Thyroid gland (tissue), 4 donors: ENCODE measurements at places on chromosomes 7 and 10.

GRCh38 chr7:139393621-139394211 lies 34.0 kb downstream of the LUC7L2 start:
- peaks cover 29% of the 10 kb centered on the region for H3K4me1 ChIP-seq
- H3K27me3 ChIP-seq = no peaks in the 10 kb centered on the region
- no peaks in the 10 kb centered on the region for H3K36me3 ChIP-seq
- H3K27ac ChIP-seq = no peak overlapping the region
- DNase-seq = no peak
- H3K4me3 ChIP-seq = no peak overlapping the region

GRCh38 chr7:149791-150636 lies 42.4 kb upstream of the FAM20C start:
- H3K27ac ChIP-seq = peak overlapping the region; percentile 94
- H3K27me3 ChIP-seq = no peaks in the 10 kb centered on the region
- H3K36me3 ChIP-seq = no peaks in the 10 kb centered on the region
- peak; percentile 53 for DNase-seq
- H3K4me1 ChIP-seq = peaks cover 17% of the 10 kb centered on the region
- peak overlapping the region; percentile 31 for H3K4me3 ChIP-seq

DNA sequence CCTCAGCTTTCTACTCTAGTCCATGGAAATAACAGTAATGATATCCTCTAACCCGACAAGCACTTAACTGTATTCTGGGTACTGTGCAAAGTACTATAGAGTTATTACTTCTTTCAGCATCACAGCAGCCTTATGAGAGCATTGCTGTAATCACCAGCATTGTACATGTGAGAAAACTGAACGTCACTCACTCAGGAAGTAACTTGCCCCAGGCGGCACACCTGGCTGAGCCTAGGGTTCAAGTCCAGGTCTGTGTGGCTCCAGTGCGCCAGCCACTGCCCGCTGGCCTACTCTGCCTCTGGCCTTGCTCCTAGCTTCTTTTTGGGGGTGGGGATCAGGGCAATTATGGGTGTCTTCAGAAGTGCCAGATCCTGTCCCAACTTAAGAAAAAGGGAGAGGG lies 50.5 kb downstream of the ZMIZ1 start:
- no peak for DNase-seq
- peak overlapping the region; percentile 51 for H3K27ac ChIP-seq
- H3K36me3 ChIP-seq = peaks cover 34% of the 10 kb centered on the region
- no peak overlapping the region for H3K4me3 ChIP-seq

- DNase-seq = no peak
- H3K4me3 ChIP-seq = no peak overlapping the region
- H3K27me3 ChIP-seq = no peaks in the 10 kb centered on the region
- H3K36me3 ChIP-seq = no peaks in the 10 kb centered on the region
- H3K4me1 ChIP-seq = no peaks in the 10 kb centered on the region
- H3K27ac ChIP-seq = no peak overlapping the region
These were observed 39.4 kb upstream of the PRSS1 start for GRCh38 chr7:142709921-142710320.

- H3K36me3 ChIP-seq = peaks cover 60% of the 10 kb centered on the region
- H3K27me3 ChIP-seq = no peaks in the 10 kb centered on the region
- DNase-seq = no peak
- H3K4me3 ChIP-seq = no peak overlapping the region
- H3K27ac ChIP-seq = no peak overlapping the region
- no peaks in the 10 kb centered on the region for H3K4me1 ChIP-seq
These were observed 61.1 kb downstream of the SLC29A4 start for GRCh38 chr7:5343884-5344283.

- H3K27me3 ChIP-seq = no peaks in the 10 kb centered on the region
- no peak overlapping the region for H3K27ac ChIP-seq
- no peak for DNase-seq
- no peak overlapping the region for H3K4me3 ChIP-seq
- H3K36me3 ChIP-seq = no peaks in the 10 kb centered on the region
These were observed 7.5 kb downstream of the SNX13 start for GRCh38 chr7:17932770-17933169.

- DNase-seq = no peak
- no peaks in the 10 kb centered on the region for H3K4me1 ChIP-seq
- H3K36me3 ChIP-seq = no peaks in the 10 kb centered on the region
- no peak overlapping the region for H3K27ac ChIP-seq
- H3K27me3 ChIP-seq = no peaks in the 10 kb centered on the region
- H3K4me3 ChIP-seq = no peak overlapping the region
These were observed 77.3 kb downstream of the CDC14C start for GRCh38 chr7:49001610-49002033.

- H3K27ac ChIP-seq = no peak overlapping the region
- no peaks in the 10 kb centered on the region for H3K27me3 ChIP-seq
- H3K4me1 ChIP-seq = peaks cover 24% of the 10 kb centered on the region
- DNase-seq = no peak
- no peak overlapping the region for H3K4me3 ChIP-seq
These were observed 47.6 kb downstream of the STK17A start for GRCh38 chr7:43630482-43630881.

DNA sequence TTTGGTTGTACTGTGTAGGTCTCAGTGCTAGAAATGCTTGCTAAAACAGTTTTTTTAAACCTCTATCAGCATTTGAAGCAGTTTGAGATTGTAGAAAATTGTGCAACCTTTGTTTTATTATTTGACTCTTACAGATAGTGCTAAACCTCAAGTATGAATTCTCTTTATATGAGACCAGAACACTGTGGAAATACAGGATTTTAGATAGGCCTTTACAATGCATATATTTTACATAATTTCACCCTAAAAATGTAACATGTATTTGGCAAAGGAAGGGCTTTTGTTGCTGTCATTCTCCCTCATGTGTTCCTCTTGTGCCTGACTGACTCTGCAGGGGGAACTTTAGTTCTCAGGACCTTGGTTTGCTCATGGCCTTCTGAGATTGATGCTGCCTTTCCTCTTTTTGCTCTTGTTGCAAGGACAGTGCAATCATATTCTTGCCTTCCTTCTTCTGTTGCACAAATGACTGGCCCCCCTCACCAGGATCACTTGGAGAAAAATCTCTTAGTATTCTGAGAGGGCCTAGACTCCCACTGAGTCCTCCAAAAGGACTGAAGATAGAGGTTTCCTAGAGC lies 188.7 kb downstream of the PPP1R9A start:
- no peaks in the 10 kb centered on the region for H3K27me3 ChIP-seq
- H3K36me3 ChIP-seq = no peaks in the 10 kb centered on the region
- no peak for DNase-seq

DNA sequence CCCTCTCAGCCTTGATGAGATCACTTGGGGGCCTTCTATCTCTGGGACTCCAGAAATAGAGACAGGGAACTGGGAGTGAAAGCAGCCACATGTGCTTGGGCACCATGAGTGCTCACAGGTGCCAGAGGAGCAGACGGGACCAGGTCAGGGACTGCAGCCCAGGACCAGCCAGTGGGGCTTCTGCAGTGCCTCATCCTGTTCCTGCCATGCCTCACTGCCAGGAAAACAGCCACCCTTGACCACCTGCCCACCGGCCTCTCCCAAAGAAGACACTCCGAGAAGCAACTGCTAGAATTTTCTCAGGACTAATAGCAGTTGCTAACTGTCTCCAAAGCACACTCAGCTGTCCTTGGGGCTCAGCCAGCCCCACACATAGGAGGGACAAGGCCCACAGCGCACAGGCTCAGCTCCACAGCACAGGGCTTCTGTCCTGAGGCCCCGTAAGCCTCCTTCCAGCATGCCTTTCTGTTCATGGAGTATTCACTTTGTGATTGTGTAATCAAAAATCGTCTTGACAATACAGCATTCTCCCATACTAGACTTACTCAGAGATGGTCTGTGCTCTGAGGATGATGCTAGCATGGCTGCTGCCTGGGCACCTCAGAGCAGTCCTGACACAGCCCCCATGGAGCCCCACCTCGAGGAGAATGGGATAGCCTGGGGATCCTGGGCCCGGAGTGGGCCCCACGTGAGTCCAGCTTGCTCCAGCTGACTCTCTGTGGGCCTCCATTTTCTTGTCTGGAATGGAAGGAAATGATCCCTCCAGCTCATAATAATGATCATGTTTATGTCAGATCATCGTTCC lies 115.7 kb upstream of the RET start:
- H3K4me3 ChIP-seq = no peak overlapping the region
- no peaks in the 10 kb centered on the region for H3K36me3 ChIP-seq
- no peak overlapping the region for H3K27ac ChIP-seq
- no peaks in the 10 kb centered on the region for H3K4me1 ChIP-seq

GRCh38 chr10:12675186-12675585 lies 325.8 kb downstream of the CAMK1D start:
- DNase-seq = no peak
- H3K27me3 ChIP-seq = no peaks in the 10 kb centered on the region
- no peaks in the 10 kb centered on the region for H3K36me3 ChIP-seq
- no peak overlapping the region for H3K27ac ChIP-seq

DNA sequence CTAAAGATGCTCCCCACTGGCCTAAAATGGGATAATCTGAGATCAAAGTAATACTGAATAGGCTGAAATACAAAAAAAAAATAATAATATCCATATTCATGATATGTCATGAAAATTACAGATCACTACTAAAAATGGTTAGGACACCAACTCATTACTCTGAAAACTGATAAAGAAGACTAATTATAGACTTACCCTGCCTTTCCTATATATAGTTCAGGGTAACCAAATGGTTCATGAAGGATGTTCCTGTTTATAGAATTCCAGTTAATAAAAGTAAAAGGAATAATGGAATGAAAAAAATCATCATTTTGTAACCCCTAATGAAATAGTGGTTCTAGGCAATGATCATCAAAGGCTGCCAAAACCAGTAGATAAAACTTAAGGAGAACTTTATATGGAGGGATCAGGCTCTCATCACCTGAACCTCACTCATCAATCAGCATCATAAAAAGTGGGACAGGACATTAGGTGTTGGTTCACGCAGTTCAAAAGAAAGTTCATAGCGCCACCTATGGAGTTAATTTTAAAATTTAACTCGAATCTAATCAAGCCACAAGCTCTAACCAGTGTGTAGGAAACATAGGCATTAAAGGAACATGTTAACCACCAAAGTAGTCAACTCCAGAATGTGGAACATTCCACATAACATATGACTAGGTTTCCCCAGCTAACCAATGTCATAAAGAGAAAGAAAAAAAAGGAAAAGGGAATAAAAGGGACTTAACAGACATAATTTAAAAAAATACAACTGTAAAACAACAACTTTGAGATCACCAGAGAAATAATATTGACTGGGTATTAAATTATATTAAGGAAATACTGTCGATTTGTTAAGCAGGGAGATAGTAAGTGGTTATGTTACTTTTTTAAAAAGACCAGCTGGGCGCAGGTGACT lies 35.7 kb downstream of the P4HA1 start:
- H3K4me3 ChIP-seq = no peak overlapping the region
- no peak for DNase-seq
- H3K4me1 ChIP-seq = no peaks in the 10 kb centered on the region
- no peaks in the 10 kb centered on the region for H3K27me3 ChIP-seq
- no peaks in the 10 kb centered on the region for H3K36me3 ChIP-seq

DNA sequence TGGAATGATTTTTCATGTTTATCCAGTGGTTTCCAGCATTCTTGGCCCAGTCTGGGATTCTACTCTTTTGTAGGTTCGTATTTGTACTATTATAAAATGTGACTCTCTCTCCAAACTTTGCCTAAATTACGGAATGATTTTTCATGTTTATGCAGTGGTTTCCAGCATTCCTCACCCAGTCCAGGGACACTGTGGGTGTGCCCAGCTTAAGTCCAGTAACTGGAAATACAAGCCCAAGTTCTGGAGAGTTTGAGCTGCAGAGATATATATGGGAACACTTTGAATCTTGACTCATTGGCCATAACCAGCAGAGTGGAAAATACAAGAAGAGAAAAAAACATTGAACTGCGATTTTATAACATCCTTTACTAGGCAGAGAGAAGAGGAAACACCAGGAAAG lies 5.9 kb upstream of the MAGI2 start:
- no peak overlapping the region for H3K27ac ChIP-seq
- H3K36me3 ChIP-seq = no peaks in the 10 kb centered on the region
- no peaks in the 10 kb centered on the region for H3K4me1 ChIP-seq
- H3K4me3 ChIP-seq = no peak overlapping the region
- H3K27me3 ChIP-seq = no peaks in the 10 kb centered on the region

GRCh38 chr10:23818484-23818883 lies 379.6 kb downstream of the OTUD1 start:
- no peaks in the 10 kb centered on the region for H3K27me3 ChIP-seq
- H3K4me1 ChIP-seq = no peaks in the 10 kb centered on the region
- H3K36me3 ChIP-seq = no peaks in the 10 kb centered on the region
- no peak overlapping the region for H3K27ac ChIP-seq

GRCh38 chr7:34096777-34097176 lies 191.4 kb downstream of the BMPER start:
- H3K27ac ChIP-seq = no peak overlapping the region
- H3K36me3 ChIP-seq = no peaks in the 10 kb centered on the region
- DNase-seq = no peak
- no peaks in the 10 kb centered on the region for H3K27me3 ChIP-seq

- no peak overlapping the region for H3K27ac ChIP-seq
- no peaks in the 10 kb centered on the region for H3K27me3 ChIP-seq
- H3K36me3 ChIP-seq = no peaks in the 10 kb centered on the region
- no peak for DNase-seq
These were observed 14.3 kb downstream of the KLF6 start for GRCh38 chr10:3770611-3771110.

GRCh38 chr7:127487381-127487780 lies 94.9 kb upstream of the ZNF800 start:
- no peak for DNase-seq
- H3K4me3 ChIP-seq = no peak overlapping the region
- no peak overlapping the region for H3K27ac ChIP-seq
- H3K27me3 ChIP-seq = no peaks in the 10 kb centered on the region

GRCh38 chr7:17626235-17626634 lies 314.1 kb downstream of the SNX13 start:
- no peaks in the 10 kb centered on the region for H3K36me3 ChIP-seq
- H3K27ac ChIP-seq = no peak overlapping the region
- no peaks in the 10 kb centered on the region for H3K4me1 ChIP-seq
- no peak overlapping the region for H3K4me3 ChIP-seq

DNA sequence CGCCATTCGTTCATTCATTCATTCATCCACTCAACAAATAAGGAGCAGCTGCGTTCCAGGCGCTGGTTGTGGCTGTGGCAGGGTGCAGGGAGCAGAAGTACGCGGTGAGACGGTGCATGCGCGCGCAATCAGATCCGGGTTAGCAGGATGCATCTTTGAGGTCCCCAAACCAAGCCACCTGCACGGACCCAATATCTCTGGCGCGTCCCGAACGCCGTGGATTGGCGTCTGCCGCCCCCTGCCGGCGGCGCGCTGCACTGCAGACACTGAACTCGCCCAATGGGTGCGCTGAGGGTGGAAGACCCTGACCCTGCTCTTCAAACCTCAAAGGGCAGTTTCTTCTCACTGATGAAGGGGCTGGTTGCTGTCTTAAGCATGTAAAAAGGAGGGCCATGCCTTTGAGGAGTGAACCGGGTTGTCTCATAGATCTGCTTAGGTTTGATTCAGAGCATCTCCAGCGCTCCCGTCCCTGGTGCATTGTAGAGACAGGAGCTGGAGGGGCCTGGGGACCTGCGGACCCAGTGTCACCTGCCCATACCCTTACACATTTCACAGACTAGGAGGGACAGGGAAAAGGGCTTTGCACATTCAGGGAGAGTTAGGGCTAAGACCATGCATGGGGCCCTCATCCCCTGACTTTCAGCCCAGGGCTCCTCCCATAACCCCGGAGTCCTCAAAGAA lies 102.5 kb downstream of the RAMP3 start:
- no peaks in the 10 kb centered on the region for H3K36me3 ChIP-seq
- H3K27me3 ChIP-seq = no peaks in the 10 kb centered on the region
- peak; percentile 36 for DNase-seq
- H3K4me1 ChIP-seq = no peaks in the 10 kb centered on the region

GRCh38 chr7:18553605-18554003 lies 58.1 kb downstream of the HDAC9 start:
- no peak for DNase-seq
- no peak overlapping the region for H3K4me3 ChIP-seq
- H3K27ac ChIP-seq = no peak overlapping the region
- peaks cover 42% of the 10 kb centered on the region for H3K4me1 ChIP-seq
- no peaks in the 10 kb centered on the region for H3K36me3 ChIP-seq
